ENCODE measurements at places on chromosomes 5 and 9.

DNA sequence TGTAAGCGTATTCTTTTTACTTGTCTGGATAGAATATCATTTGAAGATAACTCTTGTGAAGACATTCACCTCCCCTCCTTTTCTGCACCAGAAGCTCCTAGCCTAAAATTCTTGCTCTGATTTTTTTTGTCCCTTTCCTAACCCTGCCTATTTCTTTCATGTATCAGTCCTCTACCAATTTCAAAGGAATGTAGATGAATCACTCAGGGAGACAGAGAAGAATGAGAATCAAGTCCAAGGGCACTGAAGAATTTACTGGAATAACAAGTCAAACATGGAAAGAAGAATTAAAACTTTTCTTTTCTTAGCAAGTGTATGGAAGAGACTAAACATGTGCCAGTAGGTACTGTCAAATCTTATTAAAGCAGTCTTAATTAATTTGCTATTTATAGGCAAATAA is 618.7 kb downstream of the DNAH5 start:
- no peak for DNase-seq

DNA sequence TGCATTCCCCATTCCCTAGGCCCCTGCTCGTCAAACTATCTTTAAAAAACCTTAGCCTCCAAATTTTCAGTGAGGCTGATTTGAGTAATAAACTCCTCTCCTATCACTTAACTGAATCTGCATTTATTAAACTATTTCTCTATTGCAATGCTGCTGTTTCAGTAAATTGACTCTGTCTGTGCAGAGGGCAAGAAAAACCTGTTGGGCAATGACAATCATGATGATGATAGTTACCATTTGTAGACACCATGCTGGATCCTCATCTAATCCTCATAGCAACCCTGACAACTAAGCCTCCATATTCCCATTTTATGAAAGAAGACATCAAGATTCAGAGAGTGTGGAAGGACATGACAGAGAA is 212.9 kb downstream of the TRIM32 start:
- DNase-seq: no peak

DNA sequence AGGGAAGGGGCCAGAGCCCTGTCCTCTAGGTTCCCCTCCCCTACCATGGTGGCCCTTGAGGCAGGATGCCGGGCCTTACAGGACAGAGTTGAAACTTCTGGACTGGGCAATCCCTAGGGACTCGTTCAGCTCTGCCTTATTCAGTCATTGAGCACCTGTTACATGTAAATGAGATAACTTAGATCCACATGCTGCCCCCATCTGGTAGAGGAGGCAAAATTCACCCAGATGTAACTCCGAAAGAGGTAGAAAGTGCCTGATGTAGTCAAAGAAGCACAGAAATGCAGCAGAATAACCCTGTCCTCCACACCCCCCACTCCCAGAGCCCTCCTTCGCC is 1.5 kb downstream of the GGTA1 start:
- peak; percentile 71 for DNase-seq

- no peak for DNase-seq
These were observed 14.5 kb downstream of the FBXW2 start for GRCh38 chr9:120778758-120779157.

DNA sequence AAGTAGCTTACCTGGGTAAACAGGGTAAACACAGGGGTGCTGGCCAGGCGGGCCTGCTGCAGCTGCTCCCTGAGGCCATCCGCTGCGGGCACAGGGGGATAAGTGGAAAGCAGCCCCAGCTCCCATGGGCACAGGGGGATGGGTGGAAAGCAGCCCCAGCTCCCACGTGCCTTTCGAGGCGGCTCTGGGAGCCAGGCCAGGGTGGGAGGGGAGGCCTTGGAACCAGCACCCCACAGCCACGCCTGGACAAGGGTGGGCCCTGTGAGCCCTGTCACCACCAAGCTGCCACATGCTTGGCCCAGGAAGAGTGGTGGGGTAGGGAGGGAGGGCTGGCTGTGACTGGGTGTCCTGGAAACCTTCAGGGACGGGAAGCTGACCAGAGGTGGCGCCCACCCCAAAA is 7.8 kb upstream of the CARD9 start:
- no peak for DNase-seq

DNA sequence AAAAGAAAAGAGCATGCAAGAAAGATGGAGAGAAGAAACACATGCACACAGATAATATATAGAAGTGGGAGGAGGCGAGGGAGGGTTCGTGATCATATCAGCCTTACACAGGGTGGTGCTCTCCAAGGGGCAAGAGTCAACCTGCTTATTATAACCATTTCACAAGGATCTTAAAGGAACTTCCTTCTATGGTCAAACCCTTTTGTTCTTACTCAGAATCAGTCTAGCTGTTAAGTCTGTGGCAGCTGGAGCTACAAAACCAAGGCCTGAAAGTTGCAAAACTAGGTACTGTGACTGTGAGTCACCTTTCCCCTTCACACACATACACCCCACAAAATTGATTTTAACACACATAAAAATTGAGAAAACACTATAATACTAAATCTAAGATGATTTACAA is 18.5 kb upstream of the ERMP1 start:
- peak; percentile 94 for DNase-seq

GRCh38 chr5:118902656-118903438 is 85.5 kb downstream of the DTWD2 start:
- no peak for DNase-seq

- no peak for DNase-seq
These were observed 175.9 kb downstream of the ERCC6L2 start for GRCh38 chr9:96051423-96051822.

DNA sequence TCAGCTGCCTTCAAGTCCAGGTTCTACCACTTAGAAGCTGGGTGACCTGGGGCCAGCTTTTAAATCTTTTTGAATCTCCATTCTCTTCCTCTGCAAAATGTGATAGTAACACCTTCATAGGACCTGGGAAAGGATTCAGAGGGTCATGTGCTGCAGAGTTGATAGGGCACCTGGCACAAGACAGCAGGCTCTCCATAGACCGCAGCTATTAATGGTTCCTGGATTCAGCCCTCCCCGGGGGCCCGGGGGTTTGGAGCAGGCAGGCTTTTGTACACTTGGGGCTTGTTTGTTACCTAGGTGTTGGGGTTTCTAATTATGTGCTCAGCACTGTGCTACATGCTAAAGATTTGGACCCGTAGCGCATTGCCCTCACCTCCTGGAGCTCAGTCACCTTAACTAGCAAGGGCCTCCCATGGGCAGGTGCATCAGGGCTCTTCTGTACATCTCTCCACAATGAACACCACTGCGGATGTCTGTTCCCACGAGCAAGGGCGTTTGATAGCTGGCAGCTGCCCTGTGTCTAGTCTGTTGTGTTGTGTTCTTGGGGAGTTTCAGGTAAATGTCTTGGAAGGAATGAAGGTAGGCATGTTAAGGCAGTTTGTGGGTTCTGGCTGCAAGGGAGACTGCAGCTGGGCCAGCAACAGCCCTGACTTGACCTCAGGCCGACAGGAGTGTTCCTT is 12.1 kb downstream of the PRRC2B start:
- DNase-seq: no peak

DNA sequence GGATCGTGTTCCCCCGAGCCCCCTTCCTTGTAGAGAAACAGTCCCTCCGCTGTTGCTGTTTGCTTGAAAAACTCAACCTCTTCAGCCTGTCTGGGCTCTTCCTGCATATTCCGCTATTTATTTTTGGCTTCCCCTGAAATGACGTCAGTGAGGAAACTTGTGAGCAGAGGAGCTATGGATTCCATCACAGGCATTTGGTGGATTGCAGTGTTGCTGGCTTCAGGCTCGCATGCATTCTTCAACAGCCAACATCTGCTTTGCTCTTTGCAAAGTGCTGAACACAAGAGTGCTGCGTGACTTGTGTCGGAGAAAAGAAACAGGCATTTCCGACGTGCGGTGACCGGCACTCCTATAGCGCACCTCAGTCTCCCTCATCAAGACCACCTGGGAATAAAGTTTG is 232.7 kb downstream of the RFK start:
- DNase-seq: no peak

DNA sequence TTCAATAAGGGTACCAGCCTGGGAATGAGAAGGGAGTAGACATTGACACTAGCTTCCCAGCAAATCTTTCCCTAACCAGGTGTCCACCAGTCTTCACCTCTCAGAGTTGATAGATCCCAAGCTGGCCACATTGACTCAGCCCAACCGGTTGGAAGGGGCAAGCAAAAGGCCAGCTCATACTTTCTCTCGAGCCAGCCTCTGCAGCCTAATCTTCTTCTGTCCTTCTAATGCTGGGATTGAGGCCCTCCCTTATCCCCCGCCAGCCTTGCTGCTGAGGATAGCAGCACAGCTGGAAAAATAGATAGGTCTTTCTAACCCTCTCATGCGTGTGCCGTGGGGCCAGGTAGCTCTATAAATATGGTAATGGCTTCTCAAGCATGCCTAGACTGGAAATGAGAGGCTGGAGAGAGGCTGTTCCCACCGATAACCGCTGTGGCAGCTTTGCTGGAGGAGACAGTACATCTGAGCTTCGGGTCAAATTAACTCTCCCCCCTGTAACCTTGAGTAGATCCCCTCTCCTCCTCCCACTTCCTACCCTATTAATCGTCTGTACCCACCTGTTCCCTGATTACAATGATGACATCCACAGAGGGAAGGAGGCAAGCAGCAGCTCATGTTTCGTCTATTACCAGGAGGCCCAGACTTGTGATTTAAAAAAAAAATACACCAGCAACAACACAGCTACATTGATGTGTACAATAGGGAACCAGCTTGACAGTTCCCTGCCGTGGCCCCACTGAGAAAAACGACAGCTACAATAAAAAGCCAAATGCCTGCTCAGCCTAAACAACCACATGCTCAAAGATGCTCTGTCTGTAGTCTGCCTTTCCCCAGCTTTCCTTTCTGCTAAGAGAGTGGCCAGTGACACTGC is 219.9 kb upstream of the BRINP1 start:
- DNase-seq: no peak

DNA sequence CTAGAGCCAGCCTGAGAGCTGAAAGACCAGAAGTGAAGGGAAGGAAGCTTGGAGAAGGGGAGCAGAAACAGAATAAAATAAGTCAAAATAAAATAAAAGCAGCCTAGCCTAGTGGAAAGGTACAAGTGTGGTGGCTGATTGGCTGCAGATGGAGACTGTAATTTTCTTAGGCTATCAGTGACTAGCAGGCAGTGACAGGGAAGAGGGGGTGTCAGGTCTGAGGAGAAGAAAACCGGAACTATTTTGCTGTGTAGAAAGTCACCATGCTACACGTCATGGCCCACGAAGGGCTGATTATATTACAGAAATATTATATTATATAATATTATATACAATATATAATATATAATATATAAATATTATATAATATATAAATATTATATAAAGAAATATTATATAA is 98.1 kb upstream of the TAF11L2 start:
- DNase-seq: no peak

- no peak for DNase-seq
These were observed 58.2 kb downstream of the EXOSC2 start for GRCh38 chr9:130751631-130752355.

DNA sequence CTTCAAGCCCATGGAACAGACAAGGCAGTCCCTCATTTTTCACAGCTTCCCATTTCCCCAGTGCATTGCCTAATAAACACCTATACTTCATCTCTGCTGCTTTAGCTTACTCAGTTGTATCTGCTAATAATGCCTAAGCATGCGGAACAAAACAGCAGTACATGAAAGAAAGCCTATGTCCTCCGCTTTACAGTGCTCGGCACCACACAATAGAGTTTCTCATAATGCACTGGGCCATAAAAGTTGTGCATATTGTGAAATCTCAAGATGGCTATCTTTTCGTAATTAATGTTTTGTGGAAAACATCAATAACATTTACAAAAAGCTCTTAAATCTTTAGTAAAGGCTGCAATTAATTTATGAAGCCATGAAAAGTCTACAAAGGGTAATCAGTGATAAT is 69.3 kb downstream of the DENND1A start:
- no peak for DNase-seq

- DNase-seq: no peak
These were observed 72.5 kb downstream of the BASP1 start for GRCh38 chr5:17289681-17290539.

DNA sequence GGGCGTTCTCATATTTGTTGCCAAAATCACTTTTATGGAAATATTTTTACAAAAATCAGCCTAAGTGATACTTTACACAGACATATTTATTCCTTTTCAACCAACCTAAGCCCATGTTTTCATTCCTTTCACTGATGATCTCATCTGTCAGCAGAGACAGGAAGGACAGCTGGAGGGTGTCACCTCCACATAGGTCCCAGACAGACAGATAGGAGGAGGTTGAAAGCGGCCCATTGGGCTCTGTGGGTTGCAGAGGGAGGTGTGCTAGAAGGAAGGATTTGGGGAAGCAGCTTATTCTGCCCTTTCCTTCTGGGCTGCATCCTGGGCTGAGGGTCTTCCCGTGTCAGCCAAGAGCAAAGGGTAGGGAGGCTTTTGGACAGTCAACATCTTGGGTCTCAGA is 26.0 kb upstream of the SEMA4D start:
- DNase-seq: peak; percentile 69

- DNase-seq: no peak
These were observed 380.8 kb downstream of the SPATA31D1 start for GRCh38 chr9:82369251-82369945.

GRCh38 chr5:167208911-167209310 is 1082.5 kb upstream of the WWC1 start:
- DNase-seq: no peak

GRCh38 chr9:80305136-80305535 is 733.4 kb downstream of the TLE4 start:
- DNase-seq: no peak

GRCh38 chr5:117131048-117131679 is 556.5 kb upstream of the SEMA6A start:
- DNase-seq: no peak

GRCh38 chr5:36502608-36503007 is 103.8 kb upstream of the SLC1A3 start:
- no peak for DNase-seq

- DNase-seq: no peak
These were observed 17.7 kb downstream of the GNAQ start for GRCh38 chr9:78013934-78014333.

- no peak for DNase-seq
These were observed 8.7 kb downstream of the SETD9 start for GRCh38 chr5:56918054-56918453.

DNA sequence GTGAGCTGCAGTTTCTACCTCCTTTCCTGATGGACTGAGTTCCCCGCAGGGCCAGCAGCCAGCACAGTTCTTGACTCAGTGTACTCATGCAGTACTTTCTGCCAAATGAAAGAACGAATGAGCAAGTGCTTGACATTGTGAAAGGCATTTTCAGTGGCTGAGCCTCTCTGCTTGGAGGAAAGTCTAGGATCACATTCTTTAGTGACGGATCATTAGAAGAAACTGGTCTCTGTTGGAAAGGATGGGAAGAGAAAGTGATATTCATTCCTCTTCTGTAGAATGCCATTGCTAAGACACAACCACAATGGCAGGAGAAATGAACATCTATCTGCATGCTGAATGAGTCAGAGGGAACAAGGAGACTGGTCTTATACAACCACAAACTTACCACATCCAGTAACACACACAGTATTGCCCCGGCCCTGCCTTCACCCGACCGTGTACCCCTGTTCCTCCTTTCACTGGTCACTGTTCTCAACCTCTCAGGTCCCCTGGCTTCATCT is 206.9 kb downstream of the CRB2 start:
- DNase-seq: peak; percentile 65
